ENCODE measurements at places on chromosomes 13 and 19.

- no peak for DNase-seq
Measured at GRCh38 chr19:57267291-57267690, 13.0 kb upstream of the ZNF460 start.

- DNase-seq = no peak
Measured at GRCh38 chr13:97914540-97914939, 38.9 kb upstream of the IPO5 start.

GRCh38 chr13:65460136-65460535 lies 1770.0 kb downstream of the PCDH9 start:
- DNase-seq = no peak

GRCh38 chr19:53102206-53102755 lies 941 bp downstream of the ZNF160 start:
- no peak for DNase-seq

- DNase-seq = no peak
Measured at GRCh38 chr19:42394751-42395150, 4.7 kb upstream of the CNFN start.

- DNase-seq = no peak
Measured at GRCh38 chr13:113916330-113916815, 52.5 kb upstream of the GAS6 start.

DNA sequence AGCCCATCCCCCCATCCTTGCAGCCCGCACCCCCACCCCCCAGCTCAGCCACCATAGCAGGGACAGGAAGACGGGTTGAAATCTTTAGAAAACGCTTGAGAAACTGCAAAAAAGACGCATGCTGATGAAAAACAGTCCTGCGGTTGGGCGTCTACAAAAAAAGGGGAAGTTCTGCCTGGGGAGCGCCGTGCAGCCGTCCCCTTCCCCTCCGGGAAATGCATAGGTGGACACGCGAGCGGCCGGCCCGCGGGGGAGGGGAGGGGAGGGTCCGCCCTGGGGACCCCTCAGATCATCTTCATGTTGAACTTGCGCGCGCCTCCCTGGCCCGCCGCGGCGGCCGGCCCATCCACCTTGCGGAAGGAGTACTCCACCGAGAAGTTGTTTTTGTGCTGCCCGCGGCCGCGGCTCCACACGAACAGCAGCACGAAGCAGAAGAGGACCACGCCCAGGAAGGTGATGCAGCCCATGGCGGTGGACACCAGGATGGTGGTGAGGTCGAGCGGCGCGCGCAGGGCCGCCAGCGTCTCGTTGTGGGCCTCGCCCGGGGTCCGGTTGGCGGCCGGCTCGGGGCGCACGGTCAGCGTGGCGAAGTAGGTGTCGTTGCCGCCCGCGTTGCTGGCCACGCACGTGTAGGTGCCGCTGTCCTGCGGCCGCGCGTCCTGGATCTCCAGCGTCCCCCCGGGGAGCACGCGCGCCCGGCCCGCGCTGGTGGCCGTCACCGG lies 7.9 kb upstream of the PEAK3 start:
- no peak for DNase-seq

GRCh38 chr19:32345261-32346207 lies at the start of gene ZNF507:
ZNF507 (plus strand) TSS chr19:32345610; CDS start chr19:32352831, 7,221 bp downstream.
- DNase-seq = peak; percentile 82

DNA sequence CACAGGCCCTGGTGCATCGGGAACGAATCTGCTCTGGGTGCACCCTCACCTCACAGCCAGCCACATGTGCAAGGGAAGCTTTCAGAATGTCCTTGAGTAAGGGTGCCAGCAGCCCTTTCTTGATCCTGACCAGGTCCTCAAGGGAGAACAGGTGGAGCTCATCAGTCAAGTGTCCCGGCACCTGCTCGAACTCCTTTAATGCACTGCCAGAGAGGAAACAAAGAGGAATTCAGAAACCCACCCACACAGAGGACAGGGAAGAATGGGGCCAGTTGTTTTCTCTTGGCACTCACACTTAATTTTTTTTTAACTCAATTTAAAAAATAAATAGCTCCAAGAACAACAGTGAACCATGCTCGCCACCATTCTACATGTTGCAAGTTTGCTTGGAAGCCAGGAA lies 41.7 kb downstream of the RUBCNL start:
- no peak for DNase-seq

- DNase-seq = peak; percentile 22
Measured at GRCh38 chr13:95300625-95301182, 547 bp downstream of the ABCC4 start.

GRCh38 chr13:31629085-31629780 lies 110.1 kb upstream of the RXFP2 start:
- DNase-seq = no peak

- DNase-seq = no peak
Measured at GRCh38 chr13:27619093-27619727, 1.1 kb downstream of the LNX2 start.

DNA sequence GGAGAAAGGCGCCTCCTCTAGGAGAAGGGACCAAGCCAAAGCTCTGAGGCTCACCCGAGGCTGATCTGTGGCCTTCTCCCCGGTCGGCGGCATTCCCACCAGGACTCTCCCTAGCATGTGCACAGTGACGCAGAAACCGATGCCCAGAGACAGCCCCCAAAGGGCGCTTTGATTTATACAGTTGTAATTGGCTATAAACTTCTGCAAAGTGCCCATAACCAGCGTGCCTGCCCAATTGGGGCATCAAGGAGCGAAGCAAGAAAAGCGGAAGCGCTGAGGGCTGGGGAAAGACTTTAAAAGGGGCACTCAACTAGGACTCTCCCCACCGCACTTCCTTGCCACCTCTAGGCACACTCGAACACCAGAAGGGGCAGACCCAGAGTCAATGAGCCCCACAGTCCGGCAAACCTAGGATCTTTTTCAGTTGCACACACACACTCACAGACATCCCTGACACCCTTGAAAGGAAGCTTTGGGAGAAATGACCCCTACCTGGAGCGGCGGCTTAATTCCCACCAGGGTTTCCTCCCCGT lies 1.8 kb downstream of the CDX2 start:
- no peak for DNase-seq

GRCh38 chr13:110123041-110123809 lies 183.7 kb downstream of the COL4A1 start:
- DNase-seq = no peak

- DNase-seq = peak; percentile 69
Measured at GRCh38 chr13:24251525-24251924, 57.9 kb upstream of the C1QTNF9 start.

DNA sequence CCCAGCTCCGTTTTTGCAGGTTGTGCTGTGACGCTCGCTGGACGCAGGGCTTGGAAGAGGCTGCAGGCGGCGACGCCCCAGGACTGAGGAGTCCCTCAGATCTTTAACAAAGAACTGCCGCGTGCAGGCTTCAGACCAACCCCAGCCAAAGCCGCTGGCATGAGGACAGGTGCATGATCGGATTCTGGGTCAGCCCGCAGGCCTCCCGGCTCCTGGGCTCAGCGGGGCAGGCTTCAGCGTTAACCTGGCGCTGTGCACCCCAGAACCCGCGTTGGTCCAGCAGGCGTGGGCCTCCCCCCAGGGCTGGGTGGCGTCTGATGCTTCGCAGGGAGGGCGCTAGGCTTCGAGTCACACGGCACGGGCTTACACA lies 920 bp upstream of the TIMM13 start:
- no peak for DNase-seq

DNA sequence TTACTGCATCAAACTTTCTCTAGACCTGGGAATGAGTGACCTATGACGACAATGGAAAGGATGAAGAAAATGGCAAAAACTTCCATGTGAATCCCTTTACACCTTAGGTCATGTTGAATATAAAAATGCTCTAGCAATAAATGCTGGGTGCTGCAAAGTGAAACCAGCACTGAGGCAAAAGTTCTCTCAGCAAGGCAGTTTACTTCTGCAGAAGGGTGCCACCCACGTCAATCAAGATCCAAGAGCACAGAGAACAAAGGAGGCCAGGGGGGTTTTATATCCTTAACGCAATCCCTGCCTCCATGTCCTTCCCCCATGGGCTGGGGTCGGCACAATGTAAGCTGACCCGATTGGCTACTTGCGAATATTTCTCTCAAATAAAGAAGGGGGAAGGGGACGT lies 38.7 kb downstream of the ZNF333 start:
- DNase-seq = no peak

DNA sequence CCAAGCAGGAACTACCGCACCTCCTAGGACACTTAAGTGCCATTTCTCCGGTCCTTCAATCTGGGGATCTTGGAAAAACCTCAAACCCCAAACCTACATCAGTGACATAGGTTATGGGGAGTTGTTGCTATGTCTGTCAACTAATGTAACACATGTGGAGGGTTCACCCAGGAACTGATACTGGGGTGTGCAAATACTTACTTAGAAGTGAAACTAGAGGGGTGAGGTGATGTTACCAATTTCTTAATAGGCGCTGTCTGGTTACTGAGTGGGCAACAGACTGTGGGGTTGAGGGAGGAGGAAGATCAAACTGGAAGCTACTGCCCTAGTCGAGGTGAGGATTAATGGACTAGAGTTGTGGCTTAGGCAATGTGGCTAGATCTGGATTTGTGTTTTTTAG lies 1.9 kb downstream of the ZNF586 start:
- DNase-seq = no peak

GRCh38 chr19:36266375-36266961 lies 51.6 kb downstream of the ZNF146 start:
- DNase-seq = no peak

- no peak for DNase-seq
Measured at GRCh38 chr13:94178625-94179244, 300.7 kb downstream of the DCT start.

- DNase-seq = no peak
Measured at GRCh38 chr13:101127741-101128353, 288.5 kb downstream of the NALCN start.

GRCh38 chr19:647566-648284 lies 8.0 kb downstream of the FGF22 start:
- no peak for DNase-seq

GRCh38 chr13:62653371-62653770 lies 1237.7 kb upstream of the PCDH20 start:
- no peak for DNase-seq

GRCh38 chr13:91174886-91175501 lies 172.5 kb upstream of the MIR17HG start:
- no peak for DNase-seq

DNA sequence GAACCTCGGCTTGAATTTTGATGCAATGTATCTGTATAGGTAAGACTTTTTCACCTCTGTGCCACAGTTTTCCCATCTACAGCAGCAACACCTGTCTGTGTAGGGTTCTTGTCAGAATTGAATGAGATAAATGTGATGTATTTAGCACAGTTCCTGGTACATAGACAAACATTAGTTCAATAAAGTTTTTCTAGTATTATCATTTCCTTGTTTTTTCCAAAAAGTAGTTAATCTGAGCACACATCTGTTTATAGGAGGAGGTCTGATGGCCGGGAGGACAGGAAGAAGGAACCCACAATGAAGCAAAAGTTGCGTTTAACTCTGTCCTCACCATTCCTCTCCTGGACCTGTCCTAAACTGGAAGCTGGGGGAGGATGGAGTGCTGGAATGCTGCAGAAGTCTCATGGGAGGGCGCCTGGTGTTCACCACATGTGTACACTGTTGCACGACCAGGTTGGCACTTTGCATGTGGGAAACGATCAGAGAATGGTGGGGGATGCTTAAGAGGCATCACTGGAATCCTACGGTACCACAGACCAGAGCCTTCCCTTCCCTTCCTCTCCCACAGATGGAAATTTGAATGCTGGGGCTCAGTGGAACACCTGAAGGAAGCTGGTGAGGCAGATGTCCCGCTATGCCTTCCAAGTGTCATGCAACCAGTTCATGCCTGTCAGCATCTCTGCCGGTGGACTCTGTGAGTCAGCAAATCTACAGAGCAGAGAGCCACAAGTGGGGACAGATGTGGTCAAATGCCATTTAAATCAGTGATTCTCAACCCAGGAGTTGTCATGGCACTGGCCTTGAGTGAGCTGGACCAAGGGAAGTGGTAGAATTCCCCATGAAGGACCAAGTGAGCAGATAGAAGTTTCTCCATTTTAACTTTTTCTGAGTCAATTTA lies 315.6 kb downstream of the DLEU7 start:
- DNase-seq = no peak

- no peak for DNase-seq
Measured at GRCh38 chr13:110575322-110576069, 14.0 kb upstream of the RAB20 start.

- DNase-seq = no peak
Measured at GRCh38 chr13:80630685-80631121, 289.8 kb upstream of the SPRY2 start.

GRCh38 chr13:89514534-89515312 lies 1832.8 kb upstream of the MIR17HG start:
- DNase-seq = no peak

DNA sequence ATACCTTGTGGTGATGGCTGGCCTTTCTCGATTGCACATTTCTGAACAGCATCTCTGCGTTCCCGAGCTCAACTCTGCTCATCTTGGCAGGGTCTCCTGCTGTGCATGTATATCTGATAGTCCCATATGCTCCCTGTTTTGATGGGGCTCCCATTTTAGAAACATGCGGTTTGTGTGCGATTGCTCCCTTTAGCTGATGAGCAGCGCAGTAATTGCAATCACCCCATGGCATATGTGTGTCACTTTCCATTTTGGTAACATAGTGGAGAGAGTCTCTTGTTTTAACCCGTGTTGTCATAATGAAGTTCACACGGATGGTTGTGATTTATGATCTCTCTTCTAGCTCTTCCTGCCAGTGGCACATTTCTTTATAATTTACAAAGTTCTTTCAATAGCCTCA lies 144.7 kb downstream of the MTUS2 start:
- no peak for DNase-seq

GRCh38 chr19:7326105-7326877 lies 22.4 kb upstream of the ARHGEF18 start:
- DNase-seq = peak; percentile 43

DNA sequence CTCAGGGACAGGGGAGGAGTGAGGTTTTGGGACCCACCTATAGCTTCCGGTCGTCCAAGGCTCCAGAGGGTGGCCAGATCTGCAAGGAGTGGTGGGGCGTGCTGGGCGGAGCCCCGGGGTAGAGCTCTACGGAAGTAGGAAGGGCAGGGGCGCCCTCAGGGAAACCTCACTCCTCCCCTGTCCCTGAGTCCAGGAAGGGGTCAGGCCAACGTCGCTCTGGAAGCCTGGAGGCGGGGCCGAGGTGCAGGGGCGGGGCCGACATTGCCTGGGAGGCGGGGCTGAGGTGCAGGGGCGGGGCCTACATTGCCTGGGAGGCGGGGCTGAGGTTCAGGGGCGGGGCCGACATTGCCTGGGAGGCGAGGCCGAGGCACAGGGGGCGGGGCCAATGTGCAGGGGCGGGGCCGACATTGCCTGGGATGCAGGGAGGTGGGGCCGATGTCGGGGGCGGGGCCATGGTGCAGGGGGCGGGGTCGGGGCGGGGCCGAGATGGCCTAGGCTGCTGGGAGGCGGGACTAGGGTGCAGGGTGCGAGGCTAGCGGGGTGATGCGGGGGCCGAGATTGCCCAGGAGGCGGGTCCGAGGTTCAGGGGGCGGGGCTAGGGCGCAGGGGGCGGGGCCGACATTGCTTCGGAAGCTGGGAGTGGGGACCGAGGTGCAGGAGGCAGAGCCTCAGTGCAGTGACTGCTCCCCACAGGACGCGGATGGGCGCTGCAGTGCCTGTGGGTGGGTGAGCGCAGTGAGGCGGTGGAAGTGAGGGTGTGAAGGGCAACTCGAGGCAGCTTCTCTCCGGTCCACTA lies 4.9 kb upstream of the PALM start:
- peak; percentile 90 for DNase-seq
